ENCODE measurements at places on chromosomes 7 and 10. TPM values are rescaled to one million over a fixed set of nuclear protein-coding genes. Genes with fewer than 3 reads are reported as not detected.

Gene BHLHA15
- 1.4 TPM for total RNA-seq

Gene CLRN3
- total RNA-seq = not detected

Gene EN2
- not detected for total RNA-seq

Gene KIAA1549
- total RNA-seq = 1.6 TPM

Gene NME8
- not detected for total RNA-seq

Gene ERVW-1
- not detected for total RNA-seq

Gene ASAH2
- total RNA-seq = 3.2 TPM

Measured in smooth muscle cell of the pulmonary artery (primary cell).